Cortex of kidney (tissue), 1 donor: ENCODE measurements at places on chromosomes 2 and 18.

DNA sequence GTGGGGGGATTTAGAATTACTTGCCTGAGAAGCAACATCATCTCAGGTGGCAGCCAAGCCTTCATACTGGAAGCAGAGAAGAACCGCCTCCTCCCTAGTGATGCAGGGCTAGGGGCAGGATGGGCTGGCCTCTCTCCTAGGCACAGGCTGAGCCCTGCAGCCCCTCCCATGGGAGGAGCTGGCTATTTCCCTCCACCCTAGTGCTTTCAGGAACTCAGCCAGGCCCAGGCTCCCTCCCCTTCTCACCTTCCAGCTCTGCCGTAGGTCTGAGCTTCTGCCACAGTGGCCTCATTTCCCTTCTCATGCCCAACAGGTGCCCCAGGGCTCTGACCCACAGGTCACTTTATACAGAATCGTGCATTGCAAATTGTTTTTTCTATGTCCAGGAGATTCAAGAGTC is 31.0 kb downstream of the CENPA start:
- no peak for DNase-seq

GRCh38 chr18:58180172-58180571 is 136.1 kb downstream of the NEDD4L start:
- no peak for DNase-seq

- DNase-seq, result no peak
Measured at GRCh38 chr18:32175265-32175664, 14.6 kb upstream of the MEP1B start.

DNA sequence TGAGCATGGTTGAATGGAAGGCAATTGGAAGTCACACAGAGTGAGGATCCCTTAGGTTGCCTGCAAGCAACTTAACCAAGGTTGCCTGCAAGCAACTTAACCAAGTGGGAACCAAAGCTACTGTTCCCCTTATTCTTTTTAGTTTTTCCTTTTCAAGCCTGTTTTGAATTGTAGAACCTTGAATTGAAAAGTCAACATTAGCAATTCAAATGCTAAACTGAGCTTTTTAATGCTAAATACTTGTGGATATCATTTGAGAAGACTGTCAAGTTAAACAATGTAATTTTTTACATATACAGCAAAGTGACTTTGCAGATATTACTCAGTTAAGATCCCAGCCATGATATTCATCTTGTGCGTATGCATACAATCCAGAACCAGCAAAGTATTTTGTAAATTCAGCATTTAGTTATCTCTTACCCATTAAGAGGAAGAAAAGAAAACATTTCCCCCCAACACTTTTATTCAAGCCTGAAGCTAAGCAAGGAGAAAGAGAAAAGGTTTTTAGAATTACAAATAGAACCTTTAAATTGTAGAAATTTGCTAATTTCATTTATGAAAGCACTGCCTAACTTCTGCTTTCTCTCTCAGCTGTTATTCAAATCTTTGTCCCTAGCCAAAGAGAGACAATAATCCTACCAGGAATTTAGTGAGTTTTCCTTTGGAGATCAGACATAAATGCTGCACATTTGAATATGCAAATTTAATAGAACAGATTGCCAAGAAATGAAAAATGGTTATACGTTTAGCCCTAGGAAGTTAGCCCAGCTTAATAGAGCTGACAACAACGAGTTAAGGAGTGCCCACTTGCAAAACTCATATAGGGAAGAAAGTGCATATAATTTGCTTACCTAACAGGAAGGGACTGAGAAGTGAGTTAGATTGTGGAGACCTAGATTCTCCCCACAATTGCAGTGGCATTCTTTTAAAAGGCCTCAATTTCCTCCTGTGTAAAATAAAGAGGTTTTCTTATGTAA is 643.2 kb upstream of the PIK3C3 start:
- no peak for DNase-seq

DNA sequence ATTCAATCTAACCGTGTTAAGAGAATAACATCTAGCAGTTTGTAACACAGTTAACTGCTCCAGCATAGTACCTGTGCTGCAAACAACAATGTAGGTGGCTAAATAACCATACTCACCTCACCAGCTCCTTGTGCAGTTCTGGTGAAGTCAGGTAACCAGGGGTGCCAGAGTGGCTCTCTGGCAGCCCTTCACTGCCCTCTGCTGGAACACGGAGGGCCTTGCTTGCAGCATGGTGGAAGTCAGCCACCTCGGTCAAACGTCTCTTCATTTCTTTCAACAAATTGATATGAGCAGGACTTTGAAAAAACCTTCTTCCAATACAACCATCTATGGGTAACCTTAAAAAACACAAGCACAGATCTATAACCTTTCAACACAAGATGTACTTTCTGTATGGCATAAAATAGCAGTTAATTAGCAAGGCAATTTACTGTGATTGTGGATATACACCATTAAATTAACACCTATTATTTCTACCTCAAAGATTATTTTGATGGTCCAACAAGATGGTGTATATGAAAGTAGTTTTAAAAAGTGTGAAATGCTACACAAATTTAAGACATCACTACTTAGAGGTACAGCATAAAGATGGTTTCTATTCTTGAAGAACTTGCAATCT is 56.6 kb downstream of the EPG5 start:
- no peak for DNase-seq

DNA sequence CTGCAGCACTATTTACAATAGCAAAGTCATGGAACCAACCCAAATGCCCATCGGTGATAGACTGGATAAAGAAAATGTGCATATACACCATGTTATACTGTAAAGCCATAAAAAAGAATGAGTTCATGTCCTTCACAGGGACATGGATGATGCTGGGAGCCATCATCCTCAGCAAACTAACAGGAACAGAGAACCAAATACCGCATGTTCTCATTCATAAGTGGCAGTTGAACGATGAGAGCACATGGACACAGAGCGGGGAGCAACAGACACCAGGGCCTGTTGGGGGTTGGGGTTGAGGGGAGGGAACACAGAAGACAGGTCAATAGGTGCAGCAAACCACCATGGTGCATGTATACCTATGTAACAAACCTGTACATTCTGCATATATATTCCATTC is 33.5 kb downstream of the HNMT start:
- DNase-seq, result no peak

- no peak for DNase-seq
Measured at GRCh38 chr2:63673865-63674533, 85.2 kb downstream of the MDH1 start.

- no peak for DNase-seq
Measured at GRCh38 chr18:79302120-79302519, 93.6 kb upstream of the NFATC1 start.

DNA sequence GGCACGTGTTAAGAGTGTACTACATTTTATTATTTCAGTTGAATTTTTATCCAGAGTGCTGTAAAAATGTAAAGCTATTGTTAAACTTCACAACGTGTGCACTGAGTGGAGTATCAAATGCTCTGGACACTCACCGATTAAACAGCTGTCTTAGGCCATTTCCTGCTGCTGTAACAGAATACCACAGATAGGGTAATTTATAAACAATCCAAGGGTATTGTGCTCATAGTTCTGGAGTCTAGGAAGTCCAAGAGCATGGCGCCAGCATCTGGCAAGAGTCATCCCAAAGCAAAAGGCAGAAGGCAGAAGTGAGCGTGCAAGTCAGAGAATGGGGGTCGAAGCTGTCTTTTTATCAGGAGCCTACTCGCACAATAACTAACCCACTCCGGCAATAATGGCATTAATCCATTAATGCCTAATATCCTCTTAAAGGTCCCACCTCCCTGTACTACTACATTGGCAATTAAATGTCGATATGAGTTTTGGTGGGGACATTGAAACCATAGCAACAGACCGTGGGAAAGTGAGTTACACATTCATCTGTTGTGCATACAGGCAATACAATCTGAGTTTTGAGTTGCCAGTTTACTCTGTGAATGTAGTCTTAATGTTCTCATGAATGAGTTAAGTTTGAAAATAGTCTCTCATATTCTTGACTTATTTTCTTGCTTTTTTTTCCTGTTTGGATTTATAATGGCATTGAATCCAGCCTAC is 64.8 kb downstream of the ARMC9 start:
- DNase-seq, result no peak

- no peak for DNase-seq
Measured at GRCh38 chr2:182077023-182077422, 91.4 kb downstream of the PPP1R1C start.

DNA sequence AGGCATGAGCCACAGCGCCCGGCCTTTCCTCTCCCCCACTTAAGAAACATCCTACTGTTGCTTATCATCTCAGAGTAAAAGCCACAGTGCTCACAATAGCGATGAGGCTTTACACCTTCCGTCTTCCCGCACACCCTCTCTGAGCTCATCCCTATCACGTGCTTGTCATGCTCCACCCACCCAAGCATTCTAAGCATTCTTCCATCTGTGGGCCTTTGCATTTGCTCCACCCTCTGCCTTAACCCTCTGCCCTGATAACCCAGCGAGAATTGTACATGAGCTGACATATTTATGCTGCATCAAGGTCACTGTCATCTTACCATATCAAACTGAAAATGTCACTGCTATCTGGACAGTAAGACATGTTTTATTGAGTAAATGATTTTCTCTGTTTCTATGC is 22.6 kb downstream of the FOXI3 start:
- no peak for DNase-seq

GRCh38 chr2:234691968-234692955 is 195.4 kb upstream of the ARL4C start:
- DNase-seq, result no peak

- no peak for DNase-seq
Measured at GRCh38 chr2:42872721-42873120, 80.3 kb upstream of the HAAO start.

DNA sequence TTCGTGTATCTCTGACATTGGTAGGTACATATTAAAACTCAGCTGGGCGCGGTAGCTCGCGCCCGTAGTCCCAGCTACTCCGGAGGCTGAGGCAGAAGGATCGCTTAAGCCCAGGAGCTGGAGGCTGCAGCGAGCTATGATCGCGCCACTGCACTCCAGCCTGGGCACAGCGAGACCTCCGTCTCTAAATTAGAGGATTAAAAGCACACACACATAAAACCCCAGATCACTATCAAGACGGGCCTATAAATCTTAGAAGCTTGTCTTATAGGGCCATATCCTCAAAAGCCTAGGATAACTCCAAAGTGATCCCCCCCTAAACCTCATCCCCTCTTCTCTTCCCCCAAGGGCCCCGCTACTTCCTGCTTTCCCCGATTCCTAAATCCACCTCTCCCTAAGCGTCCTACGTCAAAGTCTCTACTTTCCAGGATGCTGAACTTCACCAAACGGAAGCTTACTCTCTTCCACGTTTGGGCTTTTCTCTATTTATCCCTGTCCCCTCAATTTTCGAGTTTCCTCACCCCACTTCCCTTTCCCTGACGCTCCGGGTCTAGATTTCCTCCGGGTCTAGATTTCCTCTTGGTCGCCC is 707 bp downstream of the KRCC1 start:
- no peak for DNase-seq

DNA sequence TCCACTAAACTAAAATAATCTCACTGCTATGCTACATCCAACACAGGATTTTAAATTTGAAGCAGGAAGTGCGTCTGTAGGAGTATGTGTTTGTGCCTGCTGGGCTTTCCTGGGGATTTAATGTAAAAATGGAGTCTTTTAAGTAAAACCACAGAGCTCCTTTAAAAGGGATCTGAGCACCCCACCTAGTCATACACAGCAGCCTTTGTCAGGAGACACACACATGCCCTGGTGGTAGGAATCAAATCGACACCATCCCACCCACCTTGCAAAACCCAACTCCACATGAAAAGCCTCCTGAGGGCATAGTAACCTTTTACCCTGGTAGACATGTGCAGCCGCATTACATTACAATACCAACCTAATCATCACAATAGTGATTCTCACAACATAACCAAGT is 29.1 kb downstream of the UXS1 start:
- DNase-seq, result no peak

- no peak for DNase-seq
Measured at GRCh38 chr2:172667581-172668325, 67.9 kb upstream of the RAPGEF4 start.

- no peak for DNase-seq
Measured at GRCh38 chr2:7363906-7364305, 446.7 kb downstream of the RNF144A start.

DNA sequence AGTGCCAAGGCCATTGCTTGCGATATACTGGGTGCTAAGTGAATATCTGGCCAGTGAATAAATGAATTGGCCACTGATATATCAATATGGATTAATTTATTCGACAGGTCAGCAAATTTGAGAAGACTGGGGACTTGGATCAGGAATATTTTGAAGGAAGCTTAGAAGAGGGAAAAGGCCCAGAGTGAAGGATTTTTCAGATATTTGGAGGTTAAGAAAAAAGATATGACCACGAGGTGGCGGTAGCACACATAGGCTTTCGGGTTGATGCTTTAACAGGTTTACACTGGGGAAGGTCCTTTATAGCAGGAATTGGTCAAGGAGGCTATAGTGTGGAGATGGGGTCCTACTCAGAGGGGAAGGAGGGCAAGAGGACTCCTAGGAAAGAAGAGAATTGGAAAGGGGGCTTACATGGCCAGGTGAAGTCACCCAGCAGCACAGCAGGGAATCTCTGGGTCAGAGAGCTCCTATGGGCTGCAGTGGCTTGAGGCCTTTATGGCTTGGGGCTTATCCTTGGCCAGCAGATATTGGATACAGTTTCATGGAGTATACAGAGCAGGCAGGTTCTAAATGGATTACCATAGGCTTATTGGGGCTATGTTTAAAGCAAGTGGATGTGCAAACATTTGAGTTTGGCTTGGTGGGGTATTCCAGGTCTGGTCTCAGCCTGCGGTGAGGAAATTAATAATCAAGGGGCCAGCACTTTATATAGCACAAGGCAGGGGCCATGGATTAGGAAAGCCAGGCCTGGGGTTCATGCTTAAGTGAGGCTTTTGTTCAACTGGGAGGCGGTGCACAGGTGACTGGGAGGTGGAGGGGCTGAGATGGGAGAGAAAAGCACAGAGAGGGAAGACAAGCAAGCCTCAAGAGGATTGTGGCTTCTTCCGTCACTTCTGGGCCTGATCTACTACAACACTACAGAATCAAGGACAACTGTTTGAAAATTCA is 9.7 kb downstream of the IL1RN start:
- DNase-seq, result no peak

GRCh38 chr2:120510751-120511395 is 164.9 kb downstream of the INHBB start:
- DNase-seq, result no peak

- DNase-seq, result no peak
Measured at GRCh38 chr2:61426267-61426897, 44.5 kb downstream of the USP34 start.

GRCh38 chr2:170361090-170361936 is 183.4 kb downstream of the MYO3B start:
- DNase-seq, result no peak

GRCh38 chr18:59610546-59611140 is 86.6 kb downstream of the CCBE1 start:
- no peak for DNase-seq
